ENCODE measurements at places on chromosomes 2 and 18. TPM values are rescaled to one million over a fixed set of nuclear protein-coding genes. Genes with fewer than 3 reads are reported as not detected.
A peak's percentile ranks its signal among the peaks of the same experiment; 100 is the strongest.

Gene PROM2
- 1.2 TPM for total RNA-seq

Gene KCNE4
- total RNA-seq: 54.6 TPM

Gene RPE
- 44.8 TPM for total RNA-seq

GRCh38 chr2:224086226-224086914 lies 47.3 kb upstream of the SERPINE2 start:
- no peaks in the 10 kb centered on the region for H3K27me3 ChIP-seq
- peak overlapping the region; percentile 38 for H3K27ac ChIP-seq
- no peak overlapping the region for H3K4me3 ChIP-seq
- H3K36me3 ChIP-seq: no peaks in the 10 kb centered on the region
- no peak for DNase-seq
- H3K4me1 ChIP-seq: no peaks in the 10 kb centered on the region

GRCh38 chr2:60520917-60521539 lies 32.4 kb downstream of the BCL11A start:
- H3K4me3 ChIP-seq: no peak overlapping the region
- no peak for DNase-seq
- H3K36me3 ChIP-seq: no peaks in the 10 kb centered on the region
- peaks cover 7% of the 10 kb centered on the region for H3K4me1 ChIP-seq
- H3K27me3 ChIP-seq: no peaks in the 10 kb centered on the region
- H3K27ac ChIP-seq: no peak overlapping the region

GRCh38 chr18:50268022-50268747 lies 1.9 kb upstream of the CFAP53 start:
- H3K4me1 ChIP-seq: no peaks in the 10 kb centered on the region
- H3K4me3 ChIP-seq: peak overlapping the region; percentile 57
- H3K27ac ChIP-seq: peak overlapping the region; percentile 34
- H3K36me3 ChIP-seq: no peaks in the 10 kb centered on the region
- no peaks in the 10 kb centered on the region for H3K27me3 ChIP-seq
- peak; percentile 83 for DNase-seq

GRCh38 chr2:12317814-12318426 lies 398.8 kb upstream of the TRIB2 start:
- no peak overlapping the region for H3K4me3 ChIP-seq
- no peaks in the 10 kb centered on the region for H3K27me3 ChIP-seq
- H3K4me1 ChIP-seq: peaks cover 15% of the 10 kb centered on the region
- H3K36me3 ChIP-seq: no peaks in the 10 kb centered on the region
- DNase-seq: peak; percentile 25

GRCh38 chr2:100818003-100818605 lies 1.8 kb upstream of the NPAS2 start:
- H3K4me3 ChIP-seq: peak overlapping the region; percentile 88
- peak overlapping the region; percentile 75 for H3K27ac ChIP-seq
- H3K27me3 ChIP-seq: peaks cover 7% of the 10 kb centered on the region
- no peaks in the 10 kb centered on the region for H3K36me3 ChIP-seq
- H3K4me1 ChIP-seq: peaks cover 7% of the 10 kb centered on the region

DNA sequence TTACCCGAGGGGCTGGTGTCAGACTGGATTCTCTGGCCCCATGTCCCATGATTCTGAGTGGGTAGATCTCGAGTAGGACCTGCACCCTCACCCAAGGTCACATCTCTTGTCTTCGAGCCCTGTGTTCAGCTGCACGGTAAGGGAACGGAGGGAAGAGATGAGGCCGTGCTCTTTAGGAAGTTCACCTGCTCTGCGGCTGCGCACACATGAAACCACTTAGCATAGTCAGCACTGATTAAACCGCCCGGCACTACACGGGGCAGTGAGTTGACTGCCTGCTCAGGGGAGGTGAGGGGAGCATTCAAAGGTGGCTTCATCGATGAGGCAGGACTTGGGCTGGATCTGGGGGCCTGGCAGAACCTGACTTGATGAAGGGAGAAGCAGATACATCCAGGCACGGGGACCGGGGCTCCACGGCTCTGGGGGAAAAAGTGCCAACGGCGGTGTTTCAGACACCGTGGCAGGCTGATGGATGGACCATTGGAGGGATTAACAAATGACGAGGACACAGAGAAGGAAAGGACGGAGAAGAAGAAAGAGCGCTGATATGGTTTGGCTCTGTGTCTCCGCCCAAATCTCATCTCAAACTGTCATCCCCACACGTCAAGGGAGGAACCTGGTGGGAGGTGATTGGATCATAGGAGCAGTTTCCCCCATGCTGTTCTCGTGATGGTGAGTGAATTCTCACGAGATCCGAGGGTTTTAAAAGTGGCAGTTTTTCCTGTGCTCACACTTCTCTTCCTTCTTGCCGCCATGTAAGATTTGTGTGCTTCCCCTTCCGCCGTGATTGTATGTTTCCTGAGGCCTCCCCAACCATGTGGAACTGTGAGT lies 248.6 kb downstream of the CYP26B1 start:
- H3K4me1 ChIP-seq: no peaks in the 10 kb centered on the region
- DNase-seq: no peak
- no peak overlapping the region for H3K4me3 ChIP-seq

DNA sequence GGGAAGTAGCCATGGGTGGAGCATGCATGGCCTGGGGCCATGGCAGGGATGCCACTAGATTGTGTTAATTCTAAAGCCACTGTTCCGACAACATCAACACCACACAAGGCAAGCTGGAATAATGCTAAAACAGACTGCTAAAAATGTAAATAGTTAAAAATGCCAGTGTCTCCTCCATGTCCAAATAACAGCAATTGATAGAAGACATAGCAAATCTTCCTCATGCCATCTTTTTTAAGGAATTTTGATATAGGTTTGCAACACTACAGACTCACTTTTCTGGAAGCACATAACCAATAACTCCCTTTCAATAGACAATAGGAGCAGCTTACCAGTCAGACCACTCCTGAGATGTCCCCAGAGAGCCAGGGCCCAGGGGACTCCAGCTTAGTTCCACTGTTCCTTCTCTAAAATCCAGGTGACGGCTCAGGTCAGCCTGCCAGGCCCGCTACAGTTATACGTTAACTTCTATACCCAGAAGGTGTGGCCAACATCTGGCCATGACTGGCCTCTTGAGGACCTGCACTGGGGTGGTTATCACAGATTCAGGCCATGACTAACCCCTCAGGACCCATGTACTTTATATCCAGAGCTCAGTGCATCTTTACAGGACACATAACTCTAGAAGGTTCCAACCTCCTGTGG lies 20.3 kb downstream of the TUBB6 start:
- H3K4me1 ChIP-seq: no peaks in the 10 kb centered on the region
- H3K4me3 ChIP-seq: no peak overlapping the region
- DNase-seq: no peak
- H3K36me3 ChIP-seq: no peaks in the 10 kb centered on the region

DNA sequence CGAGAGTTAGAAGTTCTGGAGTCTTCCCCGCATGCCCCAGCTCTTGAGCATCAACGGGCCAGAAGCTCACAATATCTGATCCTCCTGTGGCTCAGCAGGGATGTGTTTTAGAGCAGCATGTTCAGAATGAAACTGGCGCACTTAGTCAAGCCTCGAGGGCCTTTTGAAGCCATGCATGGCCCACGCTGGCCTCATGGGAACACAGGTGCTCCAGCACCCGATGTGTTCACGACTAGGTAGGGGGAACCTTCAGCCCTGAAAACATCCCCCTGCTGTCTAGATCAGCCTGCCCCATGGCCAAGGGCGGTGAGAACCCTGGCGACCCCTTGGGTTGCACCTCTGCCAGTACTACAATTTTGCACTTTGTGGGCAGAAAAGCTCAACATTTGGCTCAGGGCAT lies 32.8 kb downstream of the MSH6 start:
- no peak overlapping the region for H3K4me3 ChIP-seq
- H3K27me3 ChIP-seq: no peaks in the 10 kb centered on the region
- DNase-seq: no peak
- H3K36me3 ChIP-seq: no peaks in the 10 kb centered on the region

- no peak overlapping the region for H3K4me3 ChIP-seq
- no peak overlapping the region for H3K27ac ChIP-seq
- H3K36me3 ChIP-seq: no peaks in the 10 kb centered on the region
- peak; percentile 58 for DNase-seq
- H3K4me1 ChIP-seq: no peaks in the 10 kb centered on the region
- no peaks in the 10 kb centered on the region for H3K27me3 ChIP-seq
Measured at GRCh38 chr2:123993728-123994323, 31.3 kb upstream of the CNTNAP5 start.
